T-helper 9 cell (primary cell): ENCODE measurements at places on chromosomes 6 and 20.
A peak's percentile ranks its signal among the peaks of the same experiment; 100 is the strongest.

- no peak for DNase-seq
Observed at GRCh38 chr6:89350281-89350966, 2.1 kb downstream of the UBE2J1 start.

DNA sequence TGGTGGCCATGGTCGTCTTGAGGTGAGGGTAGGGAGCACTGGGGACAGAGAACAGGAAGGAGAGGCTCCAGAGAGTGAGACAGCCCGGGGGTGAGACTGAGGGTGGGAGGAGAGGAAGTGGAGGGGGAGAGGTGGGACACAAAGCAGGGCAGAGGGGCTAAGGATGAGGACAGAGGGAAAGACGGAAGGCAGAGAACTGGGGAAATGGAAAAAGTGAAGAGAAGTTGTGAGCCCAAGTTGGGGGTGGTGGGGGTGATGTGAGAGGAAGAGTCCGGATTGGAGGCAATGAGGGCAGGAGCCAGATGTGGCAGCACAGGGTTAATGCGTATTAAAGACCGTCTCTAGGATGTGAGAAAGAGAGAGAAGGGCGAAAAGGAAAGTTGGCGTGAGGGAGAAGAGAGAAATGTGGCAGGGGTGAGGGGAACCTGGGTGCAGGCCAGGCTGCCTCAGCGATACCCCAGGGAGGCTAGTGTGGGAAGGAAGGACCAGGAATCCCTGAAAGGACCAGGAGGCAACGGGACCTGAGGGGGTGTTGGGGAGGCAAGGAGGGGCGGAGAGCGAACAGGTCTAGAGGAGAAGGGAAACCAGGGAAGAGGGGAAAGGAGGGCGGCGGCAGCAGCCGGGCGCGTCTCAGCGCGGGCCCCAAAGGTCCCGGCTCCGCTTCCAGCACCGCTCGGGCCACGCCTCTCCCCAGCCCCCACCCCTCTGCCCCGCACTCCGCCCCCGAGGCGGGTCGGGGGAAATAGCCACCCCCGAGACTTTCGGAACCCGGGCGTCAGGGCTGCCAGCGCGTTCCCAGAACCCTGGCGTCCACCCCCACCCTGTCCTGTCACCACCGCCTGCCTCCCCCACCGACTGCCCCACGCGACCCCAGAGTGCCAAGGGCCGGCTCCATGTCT is at the start of gene PPP1R18:
Gene PPP1R18, minus strand, starts transcription at position 637 of the 899 bp plus-strand sequence. Its CDS starts 627 bp downstream, at position 10.
- peak; percentile 78 for DNase-seq

- DNase-seq, result no peak
Observed at GRCh38 chr20:52922436-52922835, 49.7 kb upstream of the TSHZ2 start.

- no peak for DNase-seq
Observed at GRCh38 chr6:68139130-68139529, 496.0 kb upstream of the ADGRB3 start.

- DNase-seq, result no peak
Observed at GRCh38 chr6:24405262-24405661, 2.5 kb downstream of the MRS2 start.

DNA sequence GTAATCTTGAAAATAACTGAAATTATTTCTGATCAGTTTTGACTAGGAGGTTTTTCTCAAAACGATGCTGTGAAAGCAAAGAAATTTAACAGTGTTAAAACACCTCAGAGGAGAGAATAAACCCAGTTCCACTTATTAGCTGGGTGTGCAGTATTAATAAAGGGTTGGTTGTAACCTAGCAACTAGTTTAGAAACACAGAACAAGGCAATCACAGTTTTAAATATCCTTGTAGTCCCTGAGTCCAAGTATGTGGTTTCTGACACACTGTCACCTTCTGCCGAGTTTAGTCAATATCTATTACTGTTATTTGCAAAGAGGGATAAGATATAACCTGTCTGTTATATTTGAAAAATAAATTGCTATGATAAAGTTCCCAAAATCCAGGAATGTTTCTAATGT is 70.2 kb upstream of the INSM1 start:
- no peak for DNase-seq

DNA sequence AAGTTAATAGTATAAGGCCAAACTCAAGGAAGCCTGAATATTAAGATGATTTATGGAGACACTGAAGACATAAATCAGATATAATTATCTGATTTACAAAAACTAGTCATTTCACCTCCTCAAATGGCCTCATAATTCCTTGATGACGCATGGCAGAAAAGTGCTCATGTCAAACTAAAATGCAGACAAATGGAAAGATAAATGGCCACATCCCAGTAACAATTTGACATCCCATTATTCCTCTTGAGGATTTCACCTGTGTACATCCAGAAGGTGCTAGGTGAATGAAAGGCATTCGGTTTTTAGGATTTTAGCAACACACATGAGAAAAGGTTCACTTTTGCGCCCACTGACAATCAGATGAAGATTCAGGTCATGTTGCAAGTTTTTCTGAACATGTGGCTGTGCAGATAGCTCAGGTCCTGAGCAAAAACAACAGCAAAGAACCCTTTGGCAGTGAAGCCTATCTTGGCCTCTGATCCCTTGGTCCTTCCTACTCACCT is 24.2 kb downstream of the SGK1 start:
- DNase-seq, result no peak

- DNase-seq, result no peak
Observed at GRCh38 chr6:75282706-75283105, 1.9 kb downstream of the TMEM30A start.

DNA sequence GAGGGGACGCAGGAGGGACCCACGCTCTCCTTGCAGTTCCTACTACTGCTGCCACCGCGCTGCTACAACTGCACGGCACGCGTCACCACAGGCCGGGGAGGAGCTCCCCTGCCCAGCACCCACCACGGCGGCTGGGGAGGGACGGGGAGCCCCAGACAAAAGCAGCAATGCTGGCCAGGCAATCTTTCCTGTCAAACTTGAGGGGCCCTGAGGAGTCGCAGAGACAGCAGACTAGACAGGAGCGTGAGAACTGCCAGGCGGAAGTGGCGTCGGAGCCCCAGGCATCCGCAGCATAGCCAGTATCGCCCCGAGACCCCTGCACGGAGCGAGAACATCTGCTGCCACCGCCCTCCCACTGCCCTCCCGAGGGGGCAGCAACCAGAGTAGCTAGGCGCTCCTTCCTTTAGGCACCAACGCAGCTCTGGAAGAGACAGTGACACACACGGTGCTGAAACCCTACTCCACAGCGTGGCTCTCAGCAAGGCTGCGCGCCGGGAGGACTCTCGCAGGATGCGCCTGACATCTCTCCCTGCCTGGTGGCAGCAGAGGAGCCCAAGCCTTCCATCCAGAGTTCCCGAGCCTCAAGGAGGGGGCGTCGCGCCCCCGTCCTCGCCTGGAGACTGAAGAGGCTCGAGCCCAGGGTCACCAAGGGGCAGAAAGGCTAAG is 2.2 kb downstream of the TAF4 start:
- no peak for DNase-seq

- DNase-seq, result no peak
Observed at GRCh38 chr20:64154590-64155257, 9.5 kb upstream of the MYT1 start.

DNA sequence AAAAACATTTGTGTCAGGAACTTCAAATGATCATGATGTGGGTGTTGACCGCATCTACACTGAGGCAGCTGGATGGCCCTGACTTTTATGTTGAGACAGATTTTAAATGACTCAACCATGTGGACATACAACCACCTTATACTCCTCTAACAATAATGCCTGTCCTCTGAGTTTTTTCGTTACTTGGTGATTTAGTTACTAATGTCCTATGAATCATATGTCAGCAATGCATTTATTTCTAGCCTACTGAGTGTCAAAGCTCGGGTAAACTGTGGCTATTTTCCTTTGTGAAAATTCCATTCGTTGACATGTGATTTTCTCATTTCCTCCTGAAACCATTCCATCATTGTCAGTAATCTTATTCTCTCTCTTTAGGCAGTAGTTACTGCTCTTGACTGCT is 38.9 kb upstream of the NKX2-4 start:
- DNase-seq, result no peak

DNA sequence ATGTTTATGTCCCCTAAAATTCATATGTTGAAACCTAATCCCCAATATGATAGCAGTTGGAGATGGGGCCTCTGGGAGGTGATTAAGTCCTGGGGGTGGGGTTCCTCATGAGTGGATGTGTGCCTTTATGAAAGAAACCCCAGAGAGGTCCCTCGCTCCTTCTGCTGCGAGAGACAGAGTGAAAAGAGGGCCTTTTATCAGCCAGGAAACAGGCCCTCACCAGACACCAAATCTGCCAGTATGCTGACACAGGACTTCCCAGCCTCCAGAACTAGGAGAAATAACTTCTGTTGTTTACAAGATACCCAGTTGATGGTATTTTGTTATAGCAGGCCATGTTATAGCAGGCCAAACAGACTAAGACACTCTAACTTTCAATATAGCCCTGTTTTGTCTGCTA is 100.9 kb upstream of the NFATC2 start:
- DNase-seq, result no peak

GRCh38 chr6:139164001-139164400 is 29.1 kb downstream of the HECA start:
- DNase-seq, result peak; percentile 21

GRCh38 chr6:44661221-44662008 is 273.9 kb downstream of the CDC5L start:
- no peak for DNase-seq

- no peak for DNase-seq
Observed at GRCh38 chr6:75830959-75831885, 82.2 kb downstream of the MYO6 start.

GRCh38 chr6:95431637-95432228 is 145.6 kb upstream of the MANEA start:
- peak; percentile 32 for DNase-seq

GRCh38 chr20:17878912-17879602 is 89.5 kb downstream of the SNX5 start:
- DNase-seq, result no peak

- DNase-seq, result no peak
Observed at GRCh38 chr6:44646355-44646754, 258.8 kb downstream of the CDC5L start.
